Erythroblast (primary cell): ENCODE measurements at places on chromosomes 16 and 17.

DNA sequence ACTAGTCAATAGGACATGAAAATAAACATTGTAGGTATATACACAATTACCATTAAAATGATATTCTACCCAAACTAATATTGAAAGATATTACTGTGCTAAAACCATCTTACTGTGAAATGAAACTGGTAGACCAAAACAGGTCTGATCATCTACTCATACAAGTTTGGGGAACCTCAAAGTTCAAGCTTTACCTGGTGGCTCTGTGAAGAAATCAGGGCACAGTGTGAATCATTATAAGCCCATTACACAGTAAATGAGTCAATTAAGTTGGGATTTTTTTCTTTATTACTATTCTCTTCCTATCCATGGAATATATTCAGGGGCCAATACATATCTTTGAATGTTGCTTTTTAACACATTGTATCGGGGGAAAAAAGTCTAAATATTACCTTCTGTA, 57.1 kb downstream of the HELZ start:
- no peak for DNase-seq

GRCh38 chr17:21162394-21162775, 35.6 kb downstream of the DHRS7B start:
- no peak for DNase-seq

- DNase-seq: no peak
Observed at GRCh38 chr16:2450535-2450934, 9.4 kb upstream of the TEDC2 start.

GRCh38 chr16:8929086-8929748, 34.5 kb downstream of the USP7 start:
- DNase-seq: no peak

DNA sequence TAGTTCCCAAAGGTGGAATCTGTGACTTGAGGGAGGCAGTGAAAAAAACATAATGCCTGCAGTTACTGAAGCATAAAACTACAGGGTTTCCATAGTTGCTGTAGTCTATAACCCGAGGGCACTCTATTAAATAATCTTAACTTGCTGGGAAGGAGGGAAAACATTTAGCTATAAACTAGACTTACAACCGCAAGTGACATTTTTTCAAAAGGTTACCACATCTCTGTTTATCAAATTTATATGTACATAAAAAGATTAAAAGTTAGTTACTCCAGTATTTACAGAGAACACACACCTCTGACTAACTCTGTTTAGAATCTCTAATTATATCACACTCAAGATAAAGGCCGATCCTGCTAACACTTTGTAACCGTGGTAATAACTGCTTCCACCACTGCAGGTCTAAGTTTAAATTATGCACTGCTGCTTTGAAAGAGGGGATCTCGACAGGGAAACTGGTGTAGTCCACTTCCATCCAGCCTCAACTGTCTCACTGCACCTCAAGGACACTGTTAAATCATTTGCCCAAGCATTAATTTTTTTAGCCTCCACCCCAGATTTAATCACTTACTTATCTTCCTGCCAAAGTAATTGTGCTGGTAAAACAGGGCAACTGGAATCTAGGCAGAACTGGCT, 14.6 kb downstream of the KCNJ16 start:
- no peak for DNase-seq

GRCh38 chr17:74821655-74822334, 37.9 kb downstream of the GRIN2C start:
- DNase-seq: no peak

DNA sequence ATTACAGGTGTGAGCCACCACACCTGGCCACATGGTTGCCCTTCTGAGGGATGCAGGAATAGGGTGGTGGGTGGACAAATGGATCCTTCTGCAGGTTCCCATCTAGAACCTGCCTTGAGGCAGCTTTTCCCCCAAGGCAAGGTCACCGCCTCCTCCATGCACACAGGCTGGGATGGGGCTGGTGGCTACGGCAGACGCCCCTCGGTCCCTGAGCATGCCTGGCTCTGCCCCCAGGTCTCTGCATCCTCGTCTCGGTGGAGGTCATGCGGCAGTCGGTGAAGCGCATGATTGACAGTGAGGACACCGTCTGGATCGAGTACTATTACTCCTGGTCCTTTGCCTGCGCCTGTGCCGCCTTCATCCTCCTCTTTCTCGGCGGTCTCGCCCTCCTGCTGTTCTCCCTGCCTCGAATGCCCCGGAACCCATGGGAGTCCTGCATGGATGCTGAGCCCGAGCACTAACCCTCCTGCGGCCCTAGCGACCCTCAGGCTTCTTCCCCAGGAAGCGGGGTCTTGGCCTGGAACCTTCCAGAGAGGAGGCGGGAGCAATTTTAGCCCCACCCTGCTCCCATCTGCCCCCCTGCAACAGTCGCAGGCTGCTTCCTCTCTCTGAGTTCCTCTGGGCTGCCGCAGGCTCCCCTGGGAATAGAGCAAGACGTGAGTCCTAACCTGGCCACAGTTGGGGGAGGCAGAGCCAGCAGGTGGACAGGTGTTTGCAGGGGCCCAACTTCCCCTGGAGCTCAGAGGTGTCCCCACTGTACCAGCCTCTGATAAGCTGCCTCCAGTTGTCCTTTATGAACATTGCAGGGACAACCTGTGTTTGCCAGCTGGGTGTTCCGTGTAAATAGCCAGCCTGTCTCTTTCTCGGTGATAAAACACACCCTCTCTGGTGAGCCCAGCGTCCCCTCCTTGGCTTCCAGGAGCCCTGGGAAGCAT, 11.7 kb downstream of the CACNG1 start:
- DNase-seq: no peak

GRCh38 chr17:72677714-72678390, 414.6 kb downstream of the SLC39A11 start:
- no peak for DNase-seq

DNA sequence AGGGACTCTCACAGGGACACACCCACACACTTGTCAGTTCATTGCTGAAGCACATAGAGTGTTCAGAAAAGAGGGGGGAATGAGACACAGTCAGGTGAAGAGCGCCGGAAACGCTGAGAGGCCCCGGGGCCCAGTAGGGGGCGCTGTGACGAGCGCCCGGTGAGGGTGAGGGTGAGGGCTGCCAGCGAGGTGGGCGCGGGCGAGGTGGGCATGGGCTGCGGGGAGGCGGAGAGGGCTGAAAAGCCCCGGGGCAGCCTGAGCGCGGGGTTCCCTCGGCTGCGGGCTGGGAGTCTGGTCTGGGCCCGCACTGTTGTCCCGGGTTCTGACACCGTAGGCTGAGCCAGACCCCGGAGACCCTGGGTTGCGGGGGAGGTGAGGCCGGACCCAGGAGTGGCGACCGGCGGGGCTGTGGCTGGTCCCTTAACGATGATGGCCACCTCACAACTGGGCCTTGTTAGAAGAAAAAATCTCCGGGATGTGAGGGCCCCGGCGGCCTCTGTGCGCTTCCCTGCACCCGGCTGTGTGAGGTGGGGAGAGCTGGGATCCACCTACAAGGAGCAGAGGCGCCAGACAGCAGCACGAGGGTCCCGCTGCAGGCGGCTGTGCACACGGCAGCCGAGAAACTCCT, 91.4 kb downstream of the C16orf78 start:
- DNase-seq: no peak
